ENCODE measurements at places on chromosomes 12 and 14.

DNA sequence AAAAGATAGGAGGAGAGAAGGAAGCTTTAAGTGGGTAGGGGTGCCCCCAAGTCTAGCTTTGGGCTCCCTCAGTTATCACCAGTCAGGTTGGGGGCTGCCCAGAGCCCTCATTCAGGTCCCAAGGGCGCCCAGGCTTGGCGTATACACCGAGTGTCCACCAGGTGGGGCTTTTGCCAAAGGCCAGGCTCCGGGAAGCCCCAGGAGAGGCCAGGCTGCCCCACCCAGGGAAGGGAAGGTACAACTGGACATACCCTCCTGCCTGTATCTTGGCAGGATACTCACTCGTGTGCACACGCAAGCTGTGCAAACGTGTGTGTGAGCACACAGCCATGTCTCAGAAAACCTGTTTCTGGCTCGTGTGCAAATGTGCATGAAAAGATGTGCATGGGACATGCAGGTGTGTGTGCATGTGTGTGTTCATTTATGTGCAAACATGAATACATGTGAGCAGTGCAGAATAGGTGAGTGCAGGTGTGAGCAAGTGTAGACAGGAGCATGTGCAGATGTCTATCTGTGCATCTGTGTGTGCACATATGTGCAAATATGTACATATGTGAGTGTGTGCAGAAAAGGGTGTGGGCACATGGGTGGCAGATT, 103.9 kb upstream of the MYL2 start:
- H3K4me1 ChIP-seq: no peaks in the 10 kb centered on the region
- H3K4me3 ChIP-seq: no peak overlapping the region
- no peak overlapping the region for H3K27ac ChIP-seq

DNA sequence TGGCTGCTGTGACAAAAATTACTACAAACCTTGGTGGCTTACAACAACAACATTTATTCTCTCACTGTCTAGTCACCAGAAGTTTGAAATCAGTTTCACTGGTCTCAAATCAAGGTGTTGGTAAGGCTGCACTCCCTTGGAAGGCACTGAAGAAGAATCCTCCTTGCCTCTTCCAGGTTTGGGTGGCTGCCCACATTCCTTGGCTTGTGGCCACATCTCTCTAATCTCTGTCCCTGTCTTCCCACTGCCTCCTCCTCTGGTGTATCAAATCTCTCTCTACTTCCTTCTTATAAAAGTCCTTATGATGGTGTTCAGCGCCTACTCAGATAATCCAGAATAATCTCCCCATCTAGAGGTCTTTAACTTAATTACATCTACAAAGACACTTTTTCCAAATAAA, 31.0 kb downstream of the PLCZ1 start:
- H3K27me3 ChIP-seq: no peaks in the 10 kb centered on the region
- H3K4me1 ChIP-seq: no peaks in the 10 kb centered on the region
- H3K27ac ChIP-seq: no peak overlapping the region
- no peak overlapping the region for H3K4me3 ChIP-seq

GRCh38 chr12:11753150-11753499, 103.7 kb downstream of the ETV6 start:
- H3K36me3 ChIP-seq: no peaks in the 10 kb centered on the region
- no peaks in the 10 kb centered on the region for H3K27me3 ChIP-seq
- peaks cover 29% of the 10 kb centered on the region for H3K4me1 ChIP-seq
- H3K27ac ChIP-seq: no peak overlapping the region
- no peak for DNase-seq

GRCh38 chr14:64706119-64706592, 1.9 kb downstream of the PLEKHG3 start:
- H3K36me3 ChIP-seq: no peaks in the 10 kb centered on the region
- DNase-seq: no peak
- peak overlapping the region; percentile 70 for H3K4me3 ChIP-seq

DNA sequence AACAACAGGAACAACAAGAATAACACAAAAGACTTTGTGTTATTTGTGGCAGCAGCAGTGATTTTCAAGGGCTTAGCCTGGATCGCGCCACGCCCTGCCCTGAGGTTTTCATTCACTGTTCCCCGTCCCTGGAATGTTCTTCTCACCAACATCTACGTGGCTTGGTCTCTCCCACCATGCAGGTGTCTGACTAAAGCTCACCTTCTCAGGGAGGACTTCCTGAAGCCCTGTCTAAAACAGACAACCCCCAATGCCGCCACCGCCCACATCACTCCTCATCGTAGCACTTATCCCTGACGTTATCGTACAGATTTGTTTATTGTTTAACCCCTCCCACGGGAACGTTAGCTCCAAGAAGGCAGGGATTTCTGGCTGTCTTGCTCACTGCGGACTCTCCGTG, 40.4 kb downstream of the P2RX4 start:
- no peak overlapping the region for H3K4me3 ChIP-seq
- no peak for DNase-seq
- no peaks in the 10 kb centered on the region for H3K4me1 ChIP-seq
- no peaks in the 10 kb centered on the region for H3K27me3 ChIP-seq

GRCh38 chr12:109440851-109441490, 36.1 kb downstream of the KCTD10 start:
- H3K27ac ChIP-seq: no peak overlapping the region
- DNase-seq: no peak
- H3K36me3 ChIP-seq: no peaks in the 10 kb centered on the region
- no peaks in the 10 kb centered on the region for H3K4me1 ChIP-seq

- H3K36me3 ChIP-seq: peaks cover 79% of the 10 kb centered on the region
- H3K27ac ChIP-seq: no peak overlapping the region
- H3K27me3 ChIP-seq: no peaks in the 10 kb centered on the region
- DNase-seq: no peak
- H3K4me1 ChIP-seq: peaks cover 5% of the 10 kb centered on the region
- H3K4me3 ChIP-seq: no peak overlapping the region
Observed at GRCh38 chr14:51999084-51999483, 9.7 kb downstream of the RTRAF start.

DNA sequence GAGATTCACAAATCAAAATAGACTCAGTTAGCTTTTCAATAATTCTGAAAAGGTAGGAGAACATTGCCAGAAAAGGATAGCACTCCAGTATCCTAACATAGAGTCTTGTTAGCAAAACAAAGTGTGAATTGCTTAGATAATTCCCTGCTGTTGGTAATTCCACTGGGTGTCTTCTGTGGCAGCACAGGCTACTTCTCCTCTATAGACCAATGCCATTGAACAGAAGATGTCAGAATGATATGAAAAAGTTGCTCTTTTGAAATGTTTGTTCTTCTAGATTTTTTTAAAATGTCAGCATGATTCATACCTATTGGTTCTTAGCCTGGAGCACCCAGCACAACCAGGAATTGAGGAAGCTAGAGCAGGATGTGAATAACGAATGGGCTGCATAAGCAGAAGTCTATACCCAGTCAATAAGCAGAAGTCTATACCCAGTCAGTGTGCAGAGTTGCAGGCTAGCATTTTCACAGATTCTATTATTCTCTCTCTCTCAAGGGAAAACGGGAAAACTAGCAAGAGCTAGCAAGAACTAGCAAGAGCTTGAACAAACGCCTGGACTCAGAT, 112.8 kb downstream of the SYT1 start:
- peaks cover 37% of the 10 kb centered on the region for H3K36me3 ChIP-seq
- no peaks in the 10 kb centered on the region for H3K27me3 ChIP-seq
- H3K27ac ChIP-seq: no peak overlapping the region
- no peak overlapping the region for H3K4me3 ChIP-seq

DNA sequence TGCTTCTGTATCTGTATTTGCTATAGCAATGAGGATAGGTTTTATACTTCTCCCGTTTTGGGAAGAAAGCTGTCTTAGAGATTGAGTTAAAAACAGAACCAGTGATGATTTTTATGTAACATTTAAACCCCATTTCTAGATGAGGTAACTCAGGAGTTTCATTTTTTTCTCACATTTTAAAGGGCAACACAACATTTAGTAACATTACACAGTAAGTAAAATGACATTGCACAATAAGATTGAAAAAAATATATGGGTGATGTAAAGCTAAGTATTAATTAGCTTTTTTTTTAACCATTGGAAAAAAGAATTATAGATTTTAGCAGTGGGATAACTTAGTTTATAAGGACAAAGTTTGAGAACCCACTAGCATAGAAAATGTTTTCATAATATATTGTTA, 25.2 kb upstream of the SCFD1 start:
- H3K4me3 ChIP-seq: no peak overlapping the region
- H3K27ac ChIP-seq: no peak overlapping the region
- H3K27me3 ChIP-seq: no peaks in the 10 kb centered on the region
- H3K36me3 ChIP-seq: peaks cover 65% of the 10 kb centered on the region
- no peak for DNase-seq

DNA sequence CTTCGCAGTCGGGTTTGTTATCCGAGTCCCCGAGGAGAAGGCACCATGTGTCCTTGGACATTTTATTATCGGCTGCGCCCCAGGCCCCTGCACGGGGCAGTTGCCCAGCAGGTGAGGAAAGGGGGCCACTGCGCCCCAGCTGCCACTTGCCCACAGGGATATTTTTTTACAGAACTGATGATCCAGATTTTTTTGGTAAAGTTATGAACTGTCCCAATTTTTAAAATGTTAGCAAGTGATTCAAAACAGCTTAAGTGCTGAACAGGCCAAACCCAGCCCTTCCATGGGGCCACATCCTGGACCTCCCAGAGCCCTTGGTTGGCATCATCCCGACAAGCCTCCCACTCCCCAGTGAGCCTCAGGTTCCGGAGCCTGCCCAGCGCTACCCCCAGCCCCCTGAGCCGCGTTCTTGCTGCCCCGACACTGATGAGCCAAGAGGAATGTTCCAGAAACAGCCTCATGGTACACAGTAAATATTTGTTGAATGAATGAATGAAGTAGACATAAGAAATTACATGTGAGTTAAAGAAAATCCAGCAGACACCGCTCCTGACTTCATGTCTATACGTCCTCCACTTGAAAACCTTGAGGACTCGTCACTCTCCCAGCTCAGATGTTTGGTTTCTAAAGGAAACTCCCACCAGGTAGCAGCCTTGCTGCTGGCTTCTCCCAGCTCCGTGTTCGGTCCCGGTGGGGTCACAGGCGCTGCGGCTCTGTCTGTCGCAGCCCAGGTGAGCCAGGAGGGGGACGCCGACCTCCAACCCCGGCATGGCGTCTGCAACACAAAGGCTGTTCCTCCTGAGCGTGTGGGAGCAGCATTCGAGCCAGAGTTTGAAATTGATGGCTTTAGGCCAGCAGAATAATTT, 88.5 kb downstream of the ADGRD1 start:
- no peak for DNase-seq
- peaks cover 31% of the 10 kb centered on the region for H3K27me3 ChIP-seq
- H3K27ac ChIP-seq: no peak overlapping the region
- H3K4me3 ChIP-seq: no peak overlapping the region
- no peaks in the 10 kb centered on the region for H3K36me3 ChIP-seq

- no peaks in the 10 kb centered on the region for H3K4me1 ChIP-seq
- no peak overlapping the region for H3K4me3 ChIP-seq
- H3K36me3 ChIP-seq: no peaks in the 10 kb centered on the region
Observed at GRCh38 chr12:19125325-19125724, 4.2 kb upstream of the PLEKHA5 start.

GRCh38 chr14:64754685-64755084, 50.5 kb downstream of the PLEKHG3 start:
- no peaks in the 10 kb centered on the region for H3K36me3 ChIP-seq
- H3K4me1 ChIP-seq: no peaks in the 10 kb centered on the region
- no peaks in the 10 kb centered on the region for H3K27me3 ChIP-seq
- H3K27ac ChIP-seq: no peak overlapping the region

- H3K4me1 ChIP-seq: no peaks in the 10 kb centered on the region
- no peak overlapping the region for H3K4me3 ChIP-seq
- H3K27ac ChIP-seq: no peak overlapping the region
Observed at GRCh38 chr14:87065366-87065765, 927.6 kb downstream of the GALC start.

GRCh38 chr14:93207468-93208308, 632 bp downstream of the UBR7 start:
- H3K36me3 ChIP-seq: peaks cover 22% of the 10 kb centered on the region
- peaks cover 12% of the 10 kb centered on the region for H3K4me1 ChIP-seq
- no peaks in the 10 kb centered on the region for H3K27me3 ChIP-seq
- peak; percentile 73 for DNase-seq
- H3K4me3 ChIP-seq: peak overlapping the region; percentile 94
- peak overlapping the region; percentile 93 for H3K27ac ChIP-seq

GRCh38 chr14:44896275-44897040, 65.3 kb downstream of the KLHL28 start:
- H3K36me3 ChIP-seq: no peaks in the 10 kb centered on the region
- peak overlapping the region; percentile 83 for H3K4me3 ChIP-seq
- H3K4me1 ChIP-seq: peaks cover 8% of the 10 kb centered on the region
- peak overlapping the region; percentile 11 for H3K27ac ChIP-seq
- DNase-seq: no peak

DNA sequence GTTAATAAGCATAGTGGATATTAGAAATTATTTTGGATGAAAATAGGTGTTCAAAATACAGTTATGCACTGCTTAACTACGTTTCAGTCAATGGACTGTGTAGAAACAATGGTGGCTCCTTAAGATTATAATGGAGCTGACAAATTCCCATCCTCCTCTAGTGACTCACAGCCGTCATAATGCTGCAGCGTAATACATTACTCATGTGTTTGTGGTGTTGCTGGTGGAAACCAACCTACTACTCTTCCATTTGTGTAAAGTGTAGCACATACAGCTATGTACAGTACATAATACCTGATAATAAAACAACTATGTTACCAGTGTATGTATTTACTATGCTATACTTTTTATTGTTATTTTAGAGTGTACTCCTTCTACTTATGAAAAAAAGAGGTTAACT, 111.2 kb upstream of the TMCC3 start:
- H3K27ac ChIP-seq: no peak overlapping the region
- H3K4me3 ChIP-seq: no peak overlapping the region
- no peaks in the 10 kb centered on the region for H3K27me3 ChIP-seq
- peak; percentile 35 for DNase-seq

- H3K27ac ChIP-seq: no peak overlapping the region
- no peaks in the 10 kb centered on the region for H3K27me3 ChIP-seq
- no peak for DNase-seq
- no peak overlapping the region for H3K4me3 ChIP-seq
Observed at GRCh38 chr14:37443461-37443860, 151.6 kb downstream of the FOXA1 start.

- no peak overlapping the region for H3K27ac ChIP-seq
- no peaks in the 10 kb centered on the region for H3K36me3 ChIP-seq
- peaks cover 61% of the 10 kb centered on the region for H3K27me3 ChIP-seq
- no peak overlapping the region for H3K4me3 ChIP-seq
Observed at GRCh38 chr12:116882742-116883141, 1.5 kb upstream of the HRK start.

All from A673 (cell line).